ENCODE measurements at places on chromosomes 7 and 10. TPM values are rescaled to one million over a fixed set of nuclear protein-coding genes. Genes with fewer than 3 reads are reported as not detected.

- H3K27ac ChIP-seq = no peak overlapping the region
- no peak for DNase-seq
- H3K36me3 ChIP-seq = no peaks in the 10 kb centered on the region
- no peaks in the 10 kb centered on the region for H3K4me1 ChIP-seq
Measured at GRCh38 chr7:14666913-14667312, 235.6 kb downstream of the DGKB start.

The SPDYE8 gene
- not detected for total RNA-seq

- no peak overlapping the region for H3K4me3 ChIP-seq
- DNase-seq = no peak
- no peaks in the 10 kb centered on the region for H3K27me3 ChIP-seq
- no peak overlapping the region for H3K27ac ChIP-seq
- H3K4me1 ChIP-seq = no peaks in the 10 kb centered on the region
- H3K36me3 ChIP-seq = no peaks in the 10 kb centered on the region
Measured at GRCh38 chr7:124399941-124400340, 365.7 kb downstream of the GPR37 start.

GRCh38 chr7:36190447-36191291 lies 37.6 kb downstream of the EEPD1 start:
- no peaks in the 10 kb centered on the region for H3K4me1 ChIP-seq
- DNase-seq = no peak
- H3K27me3 ChIP-seq = no peaks in the 10 kb centered on the region
- H3K4me3 ChIP-seq = no peak overlapping the region
- H3K36me3 ChIP-seq = no peaks in the 10 kb centered on the region

- peak overlapping the region; percentile 33 for H3K4me3 ChIP-seq
- peaks cover 4% of the 10 kb centered on the region for H3K4me1 ChIP-seq
- no peaks in the 10 kb centered on the region for H3K27me3 ChIP-seq
- peak; percentile 78 for DNase-seq
Measured at GRCh38 chr10:102408728-102409603, 9.6 kb downstream of the PSD start.

GRCh38 chr7:2725178-2726105 lies 37.4 kb downstream of the AMZ1 start:
- peak; percentile 10 for DNase-seq
- H3K4me1 ChIP-seq = no peaks in the 10 kb centered on the region
- no peaks in the 10 kb centered on the region for H3K36me3 ChIP-seq
- no peak overlapping the region for H3K4me3 ChIP-seq

DNA sequence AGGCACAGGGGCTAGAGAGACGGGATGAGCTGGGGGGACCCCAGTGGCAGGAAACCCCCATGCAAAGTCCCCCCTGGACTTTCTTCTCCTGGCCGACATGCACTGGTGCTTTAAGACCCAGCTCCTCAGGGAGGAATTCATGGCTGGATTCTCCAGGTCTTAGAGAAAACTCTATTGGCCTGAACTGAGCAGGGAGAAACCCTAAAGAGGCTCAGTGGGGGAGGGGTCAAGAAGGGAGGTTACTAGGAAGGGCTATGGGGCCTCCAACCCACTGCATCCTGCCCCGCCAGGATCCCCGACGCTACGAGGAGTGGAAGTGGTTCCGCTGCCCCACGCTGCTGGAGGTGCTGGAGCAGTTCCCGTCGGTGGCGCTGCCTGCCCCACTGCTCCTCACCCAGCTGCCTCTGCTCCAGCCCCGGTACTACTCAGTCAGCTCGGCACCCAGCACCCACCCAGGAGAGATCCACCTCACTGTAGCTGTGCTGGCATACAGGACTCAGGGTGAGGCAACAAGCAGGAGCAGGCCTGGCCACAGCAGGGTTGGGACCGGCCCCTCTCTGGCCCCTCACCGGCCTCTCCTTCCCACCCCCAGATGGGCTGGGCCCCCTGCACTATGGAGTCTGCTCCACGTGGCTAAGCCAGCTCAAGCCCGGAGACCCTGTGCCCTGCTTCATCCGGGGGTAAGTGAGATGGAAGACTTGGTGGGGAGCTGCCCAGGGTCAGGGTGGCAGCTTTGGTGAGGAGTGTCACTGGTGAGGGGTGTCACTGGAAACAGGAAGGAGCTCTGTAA lies 13.8 kb downstream of the ATG9B start:
- H3K4me1 ChIP-seq = peaks cover 9% of the 10 kb centered on the region
- H3K4me3 ChIP-seq = no peak overlapping the region
- no peaks in the 10 kb centered on the region for H3K27me3 ChIP-seq
- no peak for DNase-seq

The CALML3 gene
- not detected for total RNA-seq

DNA sequence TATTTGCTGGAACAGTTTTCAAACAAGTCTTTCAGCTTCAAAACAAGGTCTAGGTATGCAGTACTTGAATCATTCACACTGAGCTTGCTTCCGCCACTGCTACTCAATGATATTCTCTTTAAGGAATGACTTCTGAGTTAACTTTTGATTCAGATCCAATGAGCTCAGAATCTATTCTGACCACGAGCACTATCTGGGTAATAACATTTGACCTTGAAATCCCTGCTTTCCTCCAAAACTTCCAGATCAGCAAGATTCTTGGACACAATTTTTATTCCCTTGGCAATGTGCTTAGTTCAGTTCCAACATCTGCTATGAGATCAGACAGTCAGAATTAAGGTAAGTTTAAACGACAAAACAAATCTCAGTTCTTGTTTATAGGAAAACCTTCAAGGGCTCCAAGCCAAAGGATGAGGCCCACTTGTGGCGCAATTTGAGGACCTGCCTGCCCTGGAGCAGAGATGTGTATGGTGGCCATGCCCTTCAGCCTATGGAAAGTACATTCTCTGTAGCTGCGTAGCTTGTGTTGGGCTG lies 87.2 kb downstream of the RNF216 start:
- H3K27me3 ChIP-seq = no peaks in the 10 kb centered on the region
- peak overlapping the region; percentile 27 for H3K4me3 ChIP-seq
- no peaks in the 10 kb centered on the region for H3K36me3 ChIP-seq
- H3K27ac ChIP-seq = peak overlapping the region; percentile 96
- DNase-seq = peak; percentile 78

DNA sequence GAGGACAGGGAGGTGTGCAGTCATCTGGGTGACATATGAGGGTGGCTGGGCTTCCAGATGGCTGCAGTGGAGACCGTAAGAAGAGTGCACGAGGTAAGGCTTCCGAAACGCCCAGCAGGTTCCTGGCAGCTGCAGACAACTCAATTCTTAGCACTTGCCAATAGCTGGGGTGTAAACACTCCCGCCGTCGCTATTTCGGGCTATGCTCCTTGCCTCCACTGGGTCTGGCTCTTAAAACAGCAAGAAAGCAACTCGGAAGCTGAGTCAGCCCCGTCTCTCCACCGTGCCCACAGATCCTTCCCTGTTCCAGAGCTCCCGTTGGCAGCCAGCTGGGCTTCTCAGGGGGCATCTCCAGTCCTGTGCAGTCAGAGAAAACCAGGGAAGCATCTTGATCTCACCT lies 6.1 kb upstream of the PDGFA start:
- no peak overlapping the region for H3K4me3 ChIP-seq
- no peak for DNase-seq
- H3K36me3 ChIP-seq = no peaks in the 10 kb centered on the region
- no peaks in the 10 kb centered on the region for H3K4me1 ChIP-seq
- no peak overlapping the region for H3K27ac ChIP-seq

The SGCE gene
- total RNA-seq = 197 TPM

GRCh38 chr10:119496273-119496672 lies 46.2 kb downstream of the RGS10 start:
- no peaks in the 10 kb centered on the region for H3K36me3 ChIP-seq
- no peak for DNase-seq
- H3K27me3 ChIP-seq = no peaks in the 10 kb centered on the region
- H3K4me3 ChIP-seq = no peak overlapping the region

- no peaks in the 10 kb centered on the region for H3K36me3 ChIP-seq
- H3K27ac ChIP-seq = no peak overlapping the region
- no peaks in the 10 kb centered on the region for H3K27me3 ChIP-seq
- H3K4me3 ChIP-seq = no peak overlapping the region
- no peak for DNase-seq
Measured at GRCh38 chr10:74092372-74092771, 58.3 kb downstream of the AP3M1 start.

DNA sequence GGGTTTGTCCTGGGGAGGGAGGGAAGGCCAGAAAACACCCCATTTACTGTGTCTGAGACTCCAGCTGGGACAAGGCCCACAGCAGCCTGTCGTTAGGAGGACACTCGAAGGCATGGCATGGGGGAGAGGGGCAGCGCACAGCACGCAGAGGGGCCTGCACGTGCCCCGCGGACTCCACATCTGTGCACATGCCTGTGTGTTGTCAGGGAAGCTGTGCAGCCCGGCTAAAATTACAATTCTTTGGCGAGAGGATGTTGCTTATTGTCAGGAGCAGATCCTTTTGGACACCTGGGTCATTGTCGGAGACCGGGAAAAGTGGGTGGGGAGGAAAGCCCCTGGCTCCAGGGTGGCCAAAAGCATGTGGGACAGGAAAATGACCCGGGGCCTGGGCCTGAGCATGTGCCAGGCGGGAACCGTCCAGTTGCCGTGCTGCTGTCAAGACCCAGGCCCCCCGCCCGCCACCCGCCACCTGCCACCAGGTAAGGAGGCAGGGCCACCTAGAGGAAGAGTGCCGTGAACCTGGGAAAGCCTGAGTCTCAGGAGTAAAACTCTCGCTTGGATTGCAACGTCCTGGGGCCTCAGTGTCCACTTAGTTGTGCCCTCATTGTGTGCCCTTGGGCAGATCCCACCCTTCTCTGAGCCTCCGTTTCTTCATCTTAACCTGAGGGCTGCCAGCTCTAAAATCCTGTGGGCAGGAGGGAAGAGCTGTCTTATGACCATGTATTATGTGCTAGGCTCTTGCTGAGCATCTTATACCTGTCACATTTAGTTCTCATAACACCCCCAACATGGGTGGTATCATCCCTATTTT lies 7.2 kb downstream of the VSIR start:
- no peaks in the 10 kb centered on the region for H3K36me3 ChIP-seq
- no peak for DNase-seq
- no peaks in the 10 kb centered on the region for H3K27me3 ChIP-seq
- H3K4me3 ChIP-seq = no peak overlapping the region
- H3K27ac ChIP-seq = peak overlapping the region; percentile 97
- H3K4me1 ChIP-seq = peaks cover 57% of the 10 kb centered on the region

DNA sequence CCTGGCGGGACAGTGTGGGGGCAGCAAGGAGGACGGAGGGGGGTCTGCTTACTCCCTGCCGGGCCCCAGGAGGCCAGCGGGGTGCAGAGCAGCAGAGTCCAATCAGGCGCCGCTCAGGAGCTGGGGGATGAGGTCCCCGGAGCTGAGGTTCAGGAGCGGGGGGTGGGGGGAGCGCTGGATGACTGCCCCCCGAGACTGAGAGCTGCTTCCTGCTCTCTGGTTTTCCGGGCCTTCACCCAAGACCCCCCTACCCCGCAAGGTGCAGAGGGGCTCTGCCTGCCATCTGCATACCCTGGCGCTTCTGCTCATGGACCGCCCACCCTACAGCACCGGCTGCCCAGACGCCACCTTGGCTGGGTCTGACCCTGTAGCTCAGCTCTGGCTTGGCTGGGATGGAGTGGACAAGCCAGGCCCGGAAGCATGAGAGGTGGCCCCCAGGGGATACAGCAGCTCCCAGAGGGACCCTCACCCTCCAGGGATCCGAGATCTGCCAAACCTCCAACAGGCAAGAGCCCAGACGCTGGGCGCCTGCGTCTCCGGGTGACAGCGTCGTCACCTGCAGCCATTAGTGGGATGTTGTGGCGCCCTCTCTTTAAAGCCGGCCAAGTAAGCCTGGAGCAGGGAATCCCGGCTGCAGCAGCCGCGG lies 930 bp downstream of the KNDC1 start:
- no peak for DNase-seq
- H3K36me3 ChIP-seq = no peaks in the 10 kb centered on the region
- peak overlapping the region; percentile 75 for H3K4me3 ChIP-seq
- no peak overlapping the region for H3K27ac ChIP-seq

- no peaks in the 10 kb centered on the region for H3K27me3 ChIP-seq
- H3K36me3 ChIP-seq = no peaks in the 10 kb centered on the region
- H3K27ac ChIP-seq = peak overlapping the region; percentile 87
- no peak for DNase-seq
- no peak overlapping the region for H3K4me3 ChIP-seq
Measured at GRCh38 chr10:102783568-102783967, 39.8 kb downstream of the WBP1L start.

GRCh38 chr7:73606801-73607691 lies 17.3 kb downstream of the MLXIPL start:
- no peak overlapping the region for H3K27ac ChIP-seq
- peak; percentile 35 for DNase-seq

DNA sequence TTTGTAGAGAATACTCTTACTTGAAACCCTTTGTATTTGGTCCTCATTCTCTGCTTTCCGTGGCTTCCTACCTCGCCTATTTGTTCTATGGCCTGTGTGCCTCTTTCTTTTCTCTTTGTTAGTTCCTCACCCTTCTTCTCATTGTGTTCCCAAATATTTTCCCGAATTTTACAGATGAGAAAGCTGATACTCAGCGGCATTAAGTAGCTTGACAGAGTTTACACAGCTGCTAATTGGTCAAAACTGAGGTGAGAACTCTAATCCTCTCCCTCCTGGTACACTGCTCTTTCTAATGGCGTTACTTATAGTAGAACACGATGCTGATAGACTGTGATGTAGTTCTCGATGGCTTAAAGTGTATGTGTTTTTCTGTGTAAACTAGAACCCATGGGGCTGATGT lies 80.7 kb upstream of the HDAC9 start:
- no peak overlapping the region for H3K4me3 ChIP-seq
- no peaks in the 10 kb centered on the region for H3K36me3 ChIP-seq
- no peaks in the 10 kb centered on the region for H3K27me3 ChIP-seq
- H3K4me1 ChIP-seq = no peaks in the 10 kb centered on the region
- H3K27ac ChIP-seq = no peak overlapping the region

DNA sequence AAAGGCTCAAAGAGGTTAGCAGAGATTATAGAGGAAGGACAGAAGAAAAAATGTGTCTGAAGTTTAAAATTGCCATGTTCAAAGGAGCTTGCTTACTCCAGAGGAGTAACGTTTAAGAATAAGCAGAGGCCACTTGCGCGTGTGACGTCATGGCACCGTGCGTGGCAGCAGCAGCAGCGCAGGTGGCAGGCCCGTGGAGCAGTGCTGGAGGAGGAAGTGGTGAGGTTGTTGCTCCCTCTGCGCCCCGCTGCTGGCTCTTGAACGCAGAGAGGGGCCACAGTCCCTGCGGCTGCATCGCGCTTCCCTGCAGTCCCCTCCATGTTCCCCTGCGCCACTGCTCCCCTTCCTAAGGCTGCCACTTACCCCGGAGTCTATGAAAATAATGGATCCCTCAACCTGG lies 37.5 kb downstream of the GDI2 start:
- H3K27me3 ChIP-seq = no peaks in the 10 kb centered on the region
- H3K27ac ChIP-seq = peak overlapping the region; percentile 58
- H3K4me1 ChIP-seq = no peaks in the 10 kb centered on the region
- H3K36me3 ChIP-seq = no peaks in the 10 kb centered on the region
- no peak for DNase-seq
- H3K4me3 ChIP-seq = no peak overlapping the region

DNA sequence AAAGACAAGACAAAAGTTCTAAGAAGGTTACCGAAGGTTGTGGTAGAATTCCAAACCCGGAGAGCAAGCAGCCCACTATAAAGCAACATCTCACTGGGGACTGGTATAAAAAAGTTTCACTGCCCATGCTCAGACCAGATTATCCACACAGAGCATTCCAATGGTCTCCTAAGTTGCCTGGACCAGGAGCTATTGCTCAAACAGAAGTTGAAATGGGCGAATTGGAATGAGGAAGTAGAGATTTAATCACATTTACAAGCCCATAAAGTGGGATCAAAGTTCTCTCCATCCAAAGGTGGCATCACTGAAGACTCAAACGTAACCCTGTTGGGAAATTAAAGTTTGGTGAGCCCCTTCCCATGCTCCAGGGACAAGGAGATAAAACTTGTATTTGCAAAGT lies 19.8 kb downstream of the OR2F1 start:
- no peak for DNase-seq
- no peaks in the 10 kb centered on the region for H3K36me3 ChIP-seq
- H3K27me3 ChIP-seq = no peaks in the 10 kb centered on the region
- H3K27ac ChIP-seq = no peak overlapping the region
- H3K4me3 ChIP-seq = no peak overlapping the region

The ANXA8L1 gene
- not detected for total RNA-seq

Data from uterus (tissue), 4 donors.